ENCODE measurements at places on chromosomes 12 and 14.

GRCh38 chr12:52587563-52587962, 13.7 kb downstream of the KRT72 start:
- DNase-seq = no peak

- DNase-seq = no peak
These were observed 5.0 kb upstream of the SRSF9 start for GRCh38 chr12:120474616-120474960.

DNA sequence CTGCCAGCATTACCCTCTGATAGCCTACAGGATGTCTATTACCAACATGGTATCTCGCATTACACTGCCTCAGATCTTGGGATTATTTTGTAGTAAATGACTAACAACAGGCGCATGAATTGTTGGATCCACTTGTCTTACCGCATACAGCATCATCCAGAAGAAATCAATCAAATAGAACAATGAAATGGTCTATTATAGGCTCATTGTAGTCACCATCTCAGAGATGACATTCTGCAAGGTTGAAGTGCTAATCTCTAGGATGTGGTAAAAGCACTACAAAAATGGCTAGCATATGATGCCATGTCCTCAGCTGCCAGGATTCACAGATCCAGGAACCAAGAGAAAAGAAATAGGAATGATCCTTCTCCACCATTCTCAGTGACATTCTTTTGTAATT, 52.0 kb downstream of the WASHC3 start:
- no peak for DNase-seq

DNA sequence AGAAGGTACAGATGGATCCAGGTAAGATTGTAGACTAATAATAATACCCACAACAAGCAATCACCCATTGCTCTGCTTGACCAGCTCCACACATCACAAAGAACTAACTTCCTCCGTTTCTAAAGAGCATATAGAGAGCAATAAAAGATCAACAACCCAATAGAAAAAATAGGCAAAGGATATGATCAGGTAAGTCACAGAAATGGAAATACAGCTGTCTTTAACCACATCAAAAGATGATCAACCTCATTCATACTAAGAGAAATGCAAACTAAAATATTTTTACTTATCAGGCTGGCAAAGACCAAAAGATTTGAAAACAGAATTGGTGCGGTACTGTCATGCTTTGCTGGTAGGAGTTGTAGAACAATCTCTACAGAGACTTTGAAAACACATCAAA, 8.9 kb downstream of the C2CD5 start:
- no peak for DNase-seq

- no peak for DNase-seq
These were observed 102.9 kb downstream of the DPF3 start for GRCh38 chr14:72790887-72791566.

GRCh38 chr12:21638054-21638891, 19.4 kb downstream of the LDHB start:
- DNase-seq = no peak

GRCh38 chr14:69979882-69980281, 100.7 kb downstream of the SMOC1 start:
- no peak for DNase-seq

- no peak for DNase-seq
These were observed 5.9 kb upstream of the RERG start for GRCh38 chr12:15227004-15227679.

GRCh38 chr12:54430471-54431069, 11.5 kb upstream of the ITGA5 start:
- no peak for DNase-seq

GRCh38 chr12:99059824-99060511, 414.9 kb downstream of the APAF1 start:
- peak; percentile 84 for DNase-seq

GRCh38 chr12:96500693-96501092, 11.3 kb downstream of the CFAP54 start:
- no peak for DNase-seq

DNA sequence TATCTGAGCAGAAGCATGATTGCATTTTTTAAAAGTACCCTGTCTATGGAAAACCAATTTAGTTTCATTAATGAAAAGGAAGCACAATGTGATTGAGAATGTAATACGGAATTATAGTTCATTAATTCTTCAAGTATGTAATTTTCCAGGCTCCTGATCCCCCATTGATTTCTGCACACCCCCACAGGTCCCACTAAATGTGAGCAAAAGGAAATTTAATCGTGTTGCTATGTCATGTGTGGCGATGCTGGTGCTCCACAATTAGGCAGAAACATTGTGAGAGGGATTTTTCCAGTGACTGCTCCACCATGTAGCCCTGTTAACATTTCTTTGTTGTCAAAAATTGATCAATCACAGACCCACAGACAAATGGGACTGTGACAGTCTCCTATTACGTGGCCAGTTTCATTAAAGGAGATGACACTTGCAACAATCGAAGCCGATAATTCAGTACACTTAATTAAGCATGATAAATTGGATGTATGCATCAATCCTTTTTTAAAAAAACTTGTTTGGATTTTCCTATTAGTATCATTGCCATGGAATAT, 306.0 kb downstream of the NELL2 start:
- DNase-seq = no peak

DNA sequence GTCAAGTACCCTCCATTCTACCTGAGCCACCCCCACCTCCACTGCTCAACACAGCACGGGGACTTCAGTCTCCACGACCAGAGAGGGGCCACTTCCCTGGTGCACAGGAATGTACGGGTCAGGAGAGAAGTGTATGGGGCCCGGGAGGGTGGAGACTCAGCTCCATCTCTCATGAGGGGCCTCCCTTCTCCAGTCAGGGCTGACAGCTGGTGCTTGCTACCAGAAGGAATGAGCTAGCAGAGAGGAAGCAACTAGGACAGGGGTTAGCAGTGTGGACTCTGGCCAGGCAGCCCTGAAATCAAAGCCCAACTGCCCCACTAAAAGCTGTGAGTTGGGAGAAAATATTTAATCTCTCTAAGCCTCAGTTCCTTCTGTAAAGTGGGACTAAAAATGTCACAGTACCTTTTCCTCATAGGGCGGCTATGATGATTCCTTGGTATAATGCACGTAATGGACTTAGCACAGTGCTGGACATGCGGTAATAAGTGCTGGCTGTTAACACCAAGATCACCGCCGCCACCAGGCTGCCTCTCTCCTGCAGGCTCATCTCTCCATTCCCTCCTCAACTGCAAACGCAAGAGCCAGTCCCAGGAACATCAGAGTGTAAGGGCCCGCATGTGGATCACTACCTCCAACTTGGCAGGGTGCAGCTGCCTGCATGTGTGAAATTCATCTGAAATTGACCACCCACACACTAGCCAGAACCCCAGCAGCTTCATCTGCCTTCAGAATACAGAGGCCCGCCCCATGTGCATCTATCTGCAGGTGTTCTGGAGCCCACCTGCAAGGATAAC, 14.6 kb downstream of the ACTN1 start:
- DNase-seq = no peak

DNA sequence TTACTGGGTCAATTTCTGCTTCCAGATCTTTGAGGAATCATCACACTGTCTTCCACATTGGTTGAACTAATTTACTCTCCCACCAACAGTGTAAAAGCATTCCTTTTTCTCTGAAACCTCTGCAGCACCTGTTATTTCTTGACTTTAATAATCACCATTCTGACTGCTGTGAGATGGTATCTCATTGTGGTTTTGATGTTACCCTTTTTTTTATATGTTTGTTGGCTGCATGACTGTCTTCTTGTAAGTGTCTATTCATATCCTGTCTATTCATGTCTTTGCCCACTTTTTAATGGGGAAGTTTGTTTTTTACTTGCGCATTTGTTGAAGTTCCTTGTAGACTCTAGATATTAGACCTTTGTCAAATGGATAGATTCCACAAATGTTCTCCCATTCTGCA, 324.9 kb downstream of the NAV3 start:
- no peak for DNase-seq

DNA sequence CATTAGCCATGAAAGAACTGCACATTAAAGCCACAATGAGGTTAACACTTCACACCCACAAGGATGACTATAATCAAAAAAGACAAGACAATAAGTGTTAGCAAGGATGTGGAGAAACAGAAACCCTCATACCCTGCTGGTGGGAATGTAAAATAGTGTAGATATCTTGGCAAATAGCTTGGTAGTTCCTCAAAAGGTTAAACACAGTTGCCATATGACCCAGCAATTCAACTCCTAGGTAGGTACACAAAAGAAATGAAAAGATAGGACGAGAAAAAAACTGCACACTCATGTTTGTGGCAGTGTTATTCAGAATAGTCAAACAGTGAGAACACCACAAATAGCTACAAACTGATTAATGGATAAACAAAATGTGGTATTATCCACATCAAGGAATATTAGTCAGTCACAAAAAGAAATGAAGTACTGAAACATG, 93.5 kb downstream of the ATXN2 start:
- no peak for DNase-seq

- DNase-seq = no peak
These were observed 4.2 kb downstream of the LPAR5 start for GRCh38 chr12:6631549-6631961.

DNA sequence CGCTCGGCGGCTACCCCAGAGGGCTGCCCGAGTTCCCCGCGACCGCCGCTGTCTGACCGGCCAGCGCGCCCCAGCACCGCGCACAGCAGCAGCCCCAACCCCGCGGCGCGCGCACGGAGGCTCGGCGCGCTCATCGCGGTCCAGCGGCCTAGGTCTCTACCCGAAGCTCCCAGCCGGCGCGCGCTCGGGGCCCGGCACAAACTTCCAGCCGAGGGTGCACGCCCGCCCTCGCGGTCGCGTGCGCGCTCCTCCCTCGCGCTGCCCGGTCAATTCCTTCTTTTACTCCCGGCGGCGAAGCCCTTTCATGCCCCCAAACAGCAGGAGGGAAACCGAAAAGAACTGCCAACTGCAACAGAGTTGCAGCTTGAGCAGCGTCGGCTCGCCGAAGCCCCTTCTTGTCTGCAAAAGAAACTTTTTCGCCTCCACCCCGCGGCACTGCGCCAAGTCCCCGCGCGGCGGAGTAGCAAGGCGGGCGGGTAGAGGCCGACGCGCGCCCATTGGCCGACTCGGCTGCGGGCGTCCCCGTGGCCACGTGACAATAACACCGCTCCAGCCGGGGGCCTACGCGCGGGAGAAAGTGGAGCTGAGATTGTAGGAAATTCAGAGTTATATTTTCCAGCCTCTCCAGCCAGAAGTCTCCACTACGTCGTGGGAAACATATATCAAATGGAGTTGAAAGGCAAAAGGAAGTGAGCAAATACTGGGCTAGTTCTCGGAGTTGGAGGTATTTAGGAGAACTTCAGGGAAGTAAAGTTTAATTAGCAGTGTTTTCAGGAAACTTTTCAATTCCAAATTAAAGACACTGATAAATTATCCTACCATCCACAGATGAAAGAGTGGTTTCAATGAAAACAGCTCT, at the start of gene LRIG3:
LRIG3 (minus strand) TSS at position 403 of the 859 bp plus-strand sequence; CDS start at position 134, 269 bp downstream.
- DNase-seq = peak; percentile 81

- no peak for DNase-seq
These were observed 100.7 kb downstream of the APAF1 start for GRCh38 chr12:98745578-98746391.

DNA sequence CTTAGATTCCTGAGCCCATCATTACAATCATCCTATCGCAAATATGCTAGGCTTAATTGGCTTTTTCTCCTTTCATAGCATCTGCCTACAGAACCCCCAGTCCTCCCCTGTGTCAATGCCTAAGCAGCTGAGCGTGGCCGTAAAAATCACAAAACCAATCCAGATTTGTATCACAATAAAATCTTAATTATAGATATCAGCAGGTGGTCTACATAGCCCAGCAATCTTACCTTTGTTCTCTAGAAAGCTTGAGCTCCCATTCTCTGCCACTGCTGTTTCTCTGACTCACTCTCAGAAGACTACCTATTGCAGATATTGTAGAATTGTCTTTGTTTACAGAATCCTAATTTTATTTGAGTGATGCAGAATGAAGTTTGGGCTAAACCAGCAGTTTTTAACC, 37.9 kb upstream of the PPM1A start:
- DNase-seq = no peak

GRCh38 chr12:92641291-92641690, 61.5 kb upstream of the PLEKHG7 start:
- no peak for DNase-seq

DNA sequence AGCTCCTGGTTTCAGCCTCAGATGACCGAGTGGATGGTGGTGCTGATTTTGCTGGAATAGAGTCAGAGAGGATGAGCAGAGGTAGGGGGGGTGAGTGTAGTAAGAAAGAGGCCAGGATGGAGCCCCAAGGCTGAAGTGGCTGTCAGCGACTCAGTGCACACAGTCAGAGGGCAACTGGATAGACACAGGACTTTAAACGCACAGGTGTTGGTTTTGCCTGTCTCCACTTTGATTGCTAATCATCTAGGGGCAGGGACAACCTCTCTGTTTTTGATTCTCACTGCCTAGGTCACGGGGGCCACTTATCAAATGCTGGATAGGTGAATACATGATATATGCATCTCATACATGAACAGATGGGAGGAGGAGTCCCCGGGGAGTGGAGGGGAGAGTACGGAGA, 99.5 kb downstream of the EGLN3 start:
- DNase-seq = peak; percentile 86

- DNase-seq = no peak
These were observed 73.4 kb upstream of the AVPR1A start for GRCh38 chr12:63224396-63224795.

GRCh38 chr14:98137131-98138025, 1134.6 kb downstream of the BCL11B start:
- no peak for DNase-seq

GRCh38 chr12:19239102-19239501, 109.6 kb downstream of the PLEKHA5 start:
- DNase-seq = no peak

GRCh38 chr14:59256331-59256730, 67.9 kb downstream of the DAAM1 start:
- DNase-seq = no peak

- DNase-seq = no peak
These were observed 814.5 kb downstream of the RPS29 start for GRCh38 chr14:48771717-48772116.

DNA sequence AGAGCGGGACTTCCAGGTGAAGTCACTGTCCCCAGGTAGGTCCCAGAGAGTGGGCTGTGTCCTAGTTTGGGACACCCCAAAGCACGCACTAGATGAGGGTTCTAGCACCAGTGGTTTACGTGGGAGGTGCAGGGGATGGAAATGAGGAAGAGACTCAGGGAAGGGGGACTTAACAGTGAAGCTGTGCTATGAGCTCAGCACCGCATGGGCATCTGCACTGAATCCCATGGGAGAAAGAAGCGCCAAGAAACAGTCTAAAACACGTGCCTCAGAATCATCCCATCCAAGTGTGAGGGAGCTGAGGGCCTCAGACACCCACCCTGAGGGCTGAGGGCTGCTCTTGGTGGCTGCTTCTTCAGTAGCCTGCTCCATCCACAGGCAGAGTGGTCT, 71.5 kb upstream of the ZFP36L1 start:
- DNase-seq = peak; percentile 15

All from NCI-H2171 treated with DMSO at 0.1 percent for 48 hours (cell line).